Neural crest cell (in vitro differentiated cells): ENCODE measurements at places on chromosomes 7 and 10.

DNA sequence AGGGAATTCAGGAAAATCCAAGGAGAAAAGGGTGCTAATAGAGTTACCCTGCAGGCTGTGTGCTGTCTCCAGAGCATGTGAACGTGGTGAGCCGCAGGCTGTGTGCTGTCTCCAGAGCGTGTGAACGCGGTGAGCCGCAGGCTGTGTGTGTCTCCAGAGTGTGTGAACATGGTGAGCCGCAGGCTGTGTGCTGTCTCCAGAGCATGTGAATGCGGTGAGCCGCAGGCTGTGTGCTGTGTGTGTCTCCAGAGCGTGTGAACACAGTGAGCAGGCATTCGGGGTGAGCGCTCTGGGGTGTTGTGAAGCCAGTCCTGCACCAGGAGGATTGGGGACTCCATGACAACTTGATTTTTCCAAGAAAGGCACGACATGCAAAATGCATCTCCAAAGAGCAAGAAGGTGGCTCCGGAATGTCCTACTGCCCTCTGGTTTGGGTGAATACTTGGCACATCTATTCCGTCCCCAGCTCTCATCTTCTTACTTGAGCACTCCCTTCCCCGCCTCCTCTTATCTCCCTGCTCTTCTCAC lies 407.9 kb upstream of the SHH start:
- H3K27me3 ChIP-seq = no peaks in the 10 kb centered on the region
- no peak for DNase-seq
- H3K27ac ChIP-seq = peak overlapping the region; percentile 77
- H3K4me1 ChIP-seq = no peaks in the 10 kb centered on the region
- no peaks in the 10 kb centered on the region for H3K36me3 ChIP-seq

DNA sequence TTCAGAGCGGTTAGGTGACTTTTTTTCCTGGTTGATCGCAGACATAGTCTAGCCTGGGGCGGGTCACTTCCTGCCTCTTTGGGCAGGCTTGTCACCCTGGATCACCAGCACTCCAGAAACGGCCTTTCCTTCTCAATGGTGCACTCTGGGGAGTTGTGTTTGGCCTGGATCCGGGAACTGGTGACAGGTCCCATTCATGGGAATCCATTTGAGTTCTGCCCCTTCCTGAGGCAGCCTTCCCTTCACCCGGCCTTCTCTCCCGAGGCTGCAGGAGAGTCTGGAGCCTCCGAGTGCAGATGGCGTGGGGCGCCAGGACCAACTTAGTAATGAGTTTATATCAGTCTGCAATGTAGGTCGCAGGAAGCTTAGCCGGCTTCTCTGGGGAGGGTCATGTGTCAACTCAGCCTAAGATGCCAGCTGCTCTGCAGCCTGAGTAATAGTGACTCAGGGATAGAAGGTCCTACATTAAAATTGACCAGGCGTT lies 54.2 kb downstream of the TACR2 start:
- no peaks in the 10 kb centered on the region for H3K27me3 ChIP-seq
- H3K36me3 ChIP-seq = no peaks in the 10 kb centered on the region
- peaks cover 9% of the 10 kb centered on the region for H3K4me1 ChIP-seq
- H3K27ac ChIP-seq = no peak overlapping the region

DNA sequence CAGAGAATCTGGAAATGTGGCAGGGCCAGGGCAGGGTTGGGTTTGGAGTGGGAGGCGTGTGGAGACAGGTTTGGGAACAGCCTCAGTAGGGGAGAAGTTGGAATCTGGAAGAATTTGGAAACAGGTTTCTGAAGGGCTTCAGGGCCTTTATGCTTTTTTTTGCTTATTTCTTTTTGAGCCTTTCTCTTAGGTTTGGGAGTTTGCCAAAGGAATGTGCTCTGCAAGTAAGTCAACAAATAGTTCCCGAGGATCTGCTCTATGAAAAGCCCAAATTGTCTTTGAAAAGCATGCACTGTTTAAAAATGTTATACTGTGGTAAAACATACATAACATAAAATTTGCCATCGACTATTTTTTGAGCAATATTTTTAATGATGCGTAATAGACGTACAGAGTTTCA lies 86.7 kb upstream of the ADRB1 start:
- peaks cover 24% of the 10 kb centered on the region for H3K4me1 ChIP-seq
- H3K36me3 ChIP-seq = no peaks in the 10 kb centered on the region
- DNase-seq = no peak
- no peak overlapping the region for H3K4me3 ChIP-seq

- H3K4me1 ChIP-seq = peaks cover 17% of the 10 kb centered on the region
- H3K27me3 ChIP-seq = no peaks in the 10 kb centered on the region
- H3K4me3 ChIP-seq = no peak overlapping the region
- no peak for DNase-seq
Measured at GRCh38 chr7:41837916-41838315, 135.0 kb upstream of the INHBA start.
